ENCODE measurements at places on chromosomes 1 and 21.

DNA sequence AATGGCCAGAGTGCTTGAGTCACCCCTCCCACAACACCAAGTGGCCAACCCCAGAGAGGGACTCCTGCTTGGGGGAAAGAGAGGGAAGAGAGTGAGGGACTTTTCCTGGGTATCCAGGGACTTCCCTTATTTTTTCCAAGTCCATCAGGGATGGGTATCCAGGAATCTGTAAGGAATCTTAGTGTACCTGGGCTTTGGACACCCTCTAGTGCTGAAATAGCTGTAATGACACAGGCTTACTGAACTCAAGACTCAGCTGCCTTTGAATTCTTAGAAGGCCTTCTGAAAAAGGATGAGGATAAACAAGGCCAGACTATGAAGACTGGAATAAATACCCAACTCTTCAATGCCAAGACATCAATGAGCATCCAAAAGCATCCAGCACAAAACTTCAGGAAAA is 12.0 kb downstream of the TSHB start:
- DNase-seq: no peak

DNA sequence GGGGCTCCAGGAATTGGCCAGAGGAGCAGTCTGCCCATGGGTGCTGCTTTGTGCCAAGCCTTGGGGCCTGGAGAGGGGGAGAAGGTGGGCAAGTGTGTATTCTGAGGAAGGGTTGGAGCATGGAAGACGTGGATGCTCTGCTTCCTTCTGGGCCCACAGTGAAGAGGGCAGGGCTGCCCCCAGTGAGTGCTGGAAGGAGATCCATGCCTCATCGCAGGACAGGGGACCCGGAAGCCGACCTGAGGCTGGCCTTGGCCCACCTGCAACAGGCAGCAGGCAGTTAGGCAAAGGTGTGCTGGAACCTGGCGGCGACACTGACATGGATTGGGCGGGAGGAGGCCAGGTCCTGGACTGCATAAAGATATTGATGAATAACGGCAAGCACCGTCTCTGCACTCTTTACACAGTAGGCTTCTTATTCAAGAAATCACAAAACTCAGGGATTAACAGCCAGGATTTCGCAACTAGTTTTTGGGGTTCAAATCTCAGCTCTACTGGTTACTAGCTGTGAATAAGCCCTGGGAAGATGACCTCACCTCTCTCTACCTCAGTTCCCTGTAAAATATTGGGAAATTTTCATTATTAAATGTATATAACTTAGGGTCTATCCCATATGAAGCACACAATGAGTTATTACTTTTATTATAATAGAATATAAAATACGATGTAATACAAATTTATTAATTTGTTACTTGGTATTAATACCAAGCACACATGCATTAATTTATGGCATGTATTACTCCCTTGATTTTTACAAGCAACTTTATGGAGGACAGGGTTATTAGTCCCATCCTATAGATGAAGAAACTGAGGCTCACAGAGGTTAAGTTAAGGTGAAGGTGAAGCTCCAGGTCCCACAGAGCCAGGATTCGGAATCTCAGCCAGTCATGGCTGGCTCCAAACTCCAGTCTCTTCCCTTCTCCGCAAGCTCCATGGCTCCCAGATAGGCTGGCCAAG is 62.3 kb downstream of the DHRS3 start:
- no peak for DNase-seq

- DNase-seq: no peak
These were observed 83.5 kb upstream of the GADD45A start for GRCh38 chr1:67601539-67601938.

DNA sequence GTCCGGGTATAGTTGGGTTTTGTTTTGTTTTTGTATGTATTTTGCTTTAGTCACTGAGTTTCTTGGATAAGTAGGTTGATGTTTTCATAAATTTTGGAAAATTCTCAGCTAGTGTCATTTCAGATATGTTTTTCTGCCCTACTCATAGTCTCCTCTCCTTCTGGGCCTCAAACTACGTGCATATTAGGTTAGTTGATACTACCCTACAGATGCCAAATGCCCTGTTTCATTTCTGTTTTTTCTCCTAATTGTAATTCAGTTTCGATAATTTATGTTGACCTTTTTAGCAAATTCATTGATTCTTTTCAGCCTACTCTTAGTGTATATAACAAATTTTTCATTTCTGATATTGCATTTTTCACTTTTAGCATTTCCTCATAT is 268.6 kb upstream of the RGS18 start:
- no peak for DNase-seq

DNA sequence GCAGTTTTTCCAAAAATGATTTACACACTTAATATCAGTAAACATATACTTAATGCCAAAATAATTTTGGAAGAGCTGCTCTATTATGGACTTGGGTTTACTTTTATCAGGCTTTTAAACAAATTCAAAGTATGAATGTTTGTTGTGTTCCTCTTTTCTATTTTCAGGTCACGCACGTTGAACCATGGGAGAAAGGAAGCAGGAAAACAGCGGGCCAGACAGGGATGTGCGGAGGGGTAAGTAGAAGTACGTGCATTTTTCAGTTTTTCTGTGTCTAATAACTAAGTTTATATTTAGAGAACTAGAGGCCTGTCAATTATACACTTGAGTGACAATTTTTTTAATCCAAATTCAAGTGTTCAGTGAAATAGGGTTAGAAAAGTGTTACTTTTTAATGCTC is 3.4 kb downstream of the PRPF38B start:
- no peak for DNase-seq
